Fibroblast of lung (primary cell): ENCODE measurements at places on chromosomes 3 and 15.

DNA sequence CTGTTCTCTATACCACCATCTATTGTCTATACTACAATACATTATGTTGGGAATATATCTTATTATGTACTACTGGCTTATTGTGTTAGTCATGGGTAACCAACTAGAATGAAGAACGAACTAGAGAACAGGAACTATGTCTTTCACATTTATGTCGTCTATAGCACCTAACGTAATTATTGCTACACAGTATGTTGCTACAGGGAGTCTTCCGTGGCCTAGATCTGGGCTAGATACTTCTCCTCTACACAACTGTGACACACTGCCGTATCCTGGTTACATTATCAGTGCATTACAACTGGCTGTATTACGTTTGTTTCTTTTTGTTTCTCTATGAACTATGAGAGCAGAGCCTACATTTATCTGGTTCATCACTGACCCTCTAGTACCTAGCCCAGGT is 34.0 kb downstream of the SCG5 start:
- no peak overlapping the region for H3K27ac ChIP-seq
- no peaks in the 10 kb centered on the region for H3K27me3 ChIP-seq
- H3K4me3 ChIP-seq = no peak overlapping the region
- H3K36me3 ChIP-seq = no peaks in the 10 kb centered on the region
- DNase-seq = no peak
- H3K4me1 ChIP-seq = peaks cover 2% of the 10 kb centered on the region

DNA sequence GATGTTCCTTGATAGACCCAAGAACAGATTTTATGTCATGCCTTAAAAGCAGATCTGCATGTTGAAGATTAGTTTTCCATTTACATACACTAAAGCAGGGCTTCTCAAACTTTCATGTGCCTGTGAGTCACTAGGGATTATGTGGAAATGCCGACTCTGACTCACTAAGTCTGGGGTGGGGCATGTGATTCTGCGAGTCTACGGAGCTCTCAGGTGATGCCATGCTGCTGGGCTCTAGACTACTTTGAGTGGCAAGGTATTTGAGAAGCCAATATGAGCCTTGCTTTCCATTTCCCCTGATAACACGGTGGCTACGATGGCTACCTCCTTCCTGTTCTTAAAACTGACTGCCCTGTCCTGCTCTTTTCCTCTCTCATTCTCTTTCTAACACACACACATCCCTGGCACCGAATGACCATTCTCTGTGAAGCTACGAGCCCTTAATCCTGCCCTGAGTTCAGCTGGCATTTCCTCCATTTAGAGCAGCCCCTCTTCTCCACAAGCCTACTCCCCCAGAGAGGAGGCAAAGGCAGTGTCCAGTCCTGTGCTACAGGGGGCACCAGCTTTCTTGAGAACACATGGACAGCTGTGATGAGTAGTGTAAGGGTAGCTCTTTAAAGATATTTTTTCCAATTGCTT is 39.7 kb upstream of the PYGO1 start:
- no peak overlapping the region for H3K27ac ChIP-seq
- no peak overlapping the region for H3K4me3 ChIP-seq
- H3K27me3 ChIP-seq = no peaks in the 10 kb centered on the region
- H3K4me1 ChIP-seq = peaks cover 3% of the 10 kb centered on the region

- H3K27me3 ChIP-seq = no peaks in the 10 kb centered on the region
- H3K27ac ChIP-seq = no peak overlapping the region
- no peaks in the 10 kb centered on the region for H3K4me1 ChIP-seq
- H3K4me3 ChIP-seq = no peak overlapping the region
- peak; percentile 97 for DNase-seq
- H3K36me3 ChIP-seq = no peaks in the 10 kb centered on the region
Observed at GRCh38 chr3:98855806-98856400, 45.6 kb downstream of the DCBLD2 start.

- H3K36me3 ChIP-seq = no peaks in the 10 kb centered on the region
- no peak overlapping the region for H3K4me3 ChIP-seq
- no peak overlapping the region for H3K27ac ChIP-seq
- H3K4me1 ChIP-seq = no peaks in the 10 kb centered on the region
- no peak for DNase-seq
- H3K27me3 ChIP-seq = peaks cover under 1% of the 10 kb centered on the region
Observed at GRCh38 chr15:80659375-80659774, 35.7 kb upstream of the ABHD17C start.

GRCh38 chr3:191217301-191217700 is 18.3 kb downstream of the OSTN start:
- H3K27me3 ChIP-seq = no peaks in the 10 kb centered on the region
- H3K4me1 ChIP-seq = no peaks in the 10 kb centered on the region
- no peak overlapping the region for H3K4me3 ChIP-seq

DNA sequence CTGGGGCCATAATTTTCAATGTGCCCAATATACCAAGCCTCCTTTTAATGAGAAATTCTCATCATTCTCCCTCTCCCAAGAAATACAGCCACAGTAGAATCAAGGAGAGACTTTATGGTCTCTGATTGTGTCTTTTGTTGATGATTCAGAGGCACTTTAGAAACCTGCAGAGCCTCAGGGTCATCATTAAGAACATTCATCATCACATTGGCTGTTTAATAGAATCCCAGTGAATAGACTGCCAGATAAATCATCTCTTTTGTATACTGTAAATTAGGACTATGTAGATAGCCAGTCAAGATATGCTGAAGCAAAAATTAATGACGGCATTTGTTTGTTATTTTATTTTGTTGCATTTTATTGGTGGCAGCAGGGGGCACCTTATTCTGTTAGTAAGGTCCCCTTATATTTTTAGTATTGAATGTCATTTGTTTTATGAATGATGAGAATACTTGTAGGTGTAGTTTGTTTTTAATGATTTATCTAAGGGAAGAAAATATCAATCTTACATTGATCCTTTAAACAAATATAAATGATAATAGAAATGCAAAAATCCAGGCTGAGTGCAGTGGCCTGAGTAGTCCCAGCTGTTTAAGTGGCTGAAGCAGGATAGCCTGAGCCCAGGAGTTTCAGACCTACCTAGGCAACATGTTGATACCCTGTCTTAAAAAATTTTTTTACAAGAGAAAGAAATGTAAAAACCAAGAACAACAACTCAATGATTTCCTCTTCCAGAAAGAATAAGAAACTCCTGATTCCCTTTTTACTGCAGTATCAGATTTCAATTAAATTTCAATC is 138.8 kb downstream of the ZBBX start:
- H3K27me3 ChIP-seq = no peaks in the 10 kb centered on the region
- no peak for DNase-seq
- H3K27ac ChIP-seq = no peak overlapping the region

GRCh38 chr15:33565094-33565493 is 254.3 kb downstream of the RYR3 start:
- H3K36me3 ChIP-seq = no peaks in the 10 kb centered on the region
- no peak overlapping the region for H3K4me3 ChIP-seq
- no peaks in the 10 kb centered on the region for H3K27me3 ChIP-seq
- DNase-seq = peak; percentile 58
- no peak overlapping the region for H3K27ac ChIP-seq

- no peak for DNase-seq
- no peaks in the 10 kb centered on the region for H3K27me3 ChIP-seq
- H3K27ac ChIP-seq = no peak overlapping the region
- H3K36me3 ChIP-seq = no peaks in the 10 kb centered on the region
- H3K4me3 ChIP-seq = no peak overlapping the region
- H3K4me1 ChIP-seq = peaks cover 4% of the 10 kb centered on the region
Observed at GRCh38 chr3:47261301-47261700, 21.3 kb downstream of the KIF9 start.

GRCh38 chr3:10396931-10397330 is 76.0 kb upstream of the SEC13 start:
- no peaks in the 10 kb centered on the region for H3K4me1 ChIP-seq
- H3K36me3 ChIP-seq = no peaks in the 10 kb centered on the region
- no peak for DNase-seq
- no peak overlapping the region for H3K4me3 ChIP-seq
- peaks cover 7% of the 10 kb centered on the region for H3K27me3 ChIP-seq

- H3K4me3 ChIP-seq = no peak overlapping the region
- H3K27me3 ChIP-seq = no peaks in the 10 kb centered on the region
- peak; percentile 43 for DNase-seq
- H3K4me1 ChIP-seq = peaks cover 27% of the 10 kb centered on the region
Observed at GRCh38 chr3:58058361-58059263, 50.4 kb downstream of the FLNB start.

- H3K36me3 ChIP-seq = no peaks in the 10 kb centered on the region
- DNase-seq = peak; percentile 11
- H3K4me3 ChIP-seq = no peak overlapping the region
- H3K27ac ChIP-seq = no peak overlapping the region
Observed at GRCh38 chr3:65173841-65174240, 486.0 kb upstream of the ADAMTS9 start.

DNA sequence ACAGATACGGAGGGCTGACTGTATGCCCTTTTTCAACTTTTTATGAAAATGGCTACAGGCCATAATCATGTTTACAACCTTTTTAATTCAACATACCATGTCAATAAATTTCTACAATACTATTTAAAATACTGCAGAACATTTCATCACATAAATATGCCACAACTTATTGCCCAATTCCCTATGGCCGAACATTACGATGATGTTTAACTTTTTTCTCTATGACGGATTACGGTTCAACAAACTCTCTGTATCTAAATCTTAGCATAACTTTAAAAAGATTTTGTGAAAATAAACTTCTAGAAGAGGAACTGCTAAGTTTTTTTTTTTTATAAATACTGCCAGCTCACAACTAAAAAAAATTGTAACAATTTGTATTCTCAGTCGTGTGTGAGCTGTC is 220.4 kb downstream of the OSBPL10 start:
- no peaks in the 10 kb centered on the region for H3K4me1 ChIP-seq
- no peak overlapping the region for H3K27ac ChIP-seq
- no peaks in the 10 kb centered on the region for H3K27me3 ChIP-seq
- DNase-seq = peak; percentile 64

DNA sequence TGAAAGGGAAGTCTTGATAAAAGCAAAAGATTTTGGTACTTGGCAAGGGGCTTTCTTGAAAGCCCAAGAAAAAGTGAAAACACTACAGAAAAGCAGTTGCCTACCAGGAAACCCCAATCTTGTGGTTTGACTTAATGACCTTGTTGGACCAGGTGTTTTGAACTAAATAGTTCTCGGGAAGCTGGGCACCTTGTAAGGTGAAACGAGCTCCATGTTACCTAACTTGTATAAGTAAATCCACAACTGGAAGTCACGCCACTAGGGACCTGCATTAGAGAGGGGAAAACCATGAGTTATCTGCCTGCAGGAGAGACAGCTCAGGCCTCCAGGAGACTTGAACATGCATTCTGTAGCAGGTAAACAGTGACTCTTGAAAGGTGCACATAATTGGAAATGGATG is 88.2 kb downstream of the GMPS start:
- no peak overlapping the region for H3K27ac ChIP-seq
- no peaks in the 10 kb centered on the region for H3K27me3 ChIP-seq
- H3K36me3 ChIP-seq = no peaks in the 10 kb centered on the region
- DNase-seq = no peak
- no peaks in the 10 kb centered on the region for H3K4me1 ChIP-seq

DNA sequence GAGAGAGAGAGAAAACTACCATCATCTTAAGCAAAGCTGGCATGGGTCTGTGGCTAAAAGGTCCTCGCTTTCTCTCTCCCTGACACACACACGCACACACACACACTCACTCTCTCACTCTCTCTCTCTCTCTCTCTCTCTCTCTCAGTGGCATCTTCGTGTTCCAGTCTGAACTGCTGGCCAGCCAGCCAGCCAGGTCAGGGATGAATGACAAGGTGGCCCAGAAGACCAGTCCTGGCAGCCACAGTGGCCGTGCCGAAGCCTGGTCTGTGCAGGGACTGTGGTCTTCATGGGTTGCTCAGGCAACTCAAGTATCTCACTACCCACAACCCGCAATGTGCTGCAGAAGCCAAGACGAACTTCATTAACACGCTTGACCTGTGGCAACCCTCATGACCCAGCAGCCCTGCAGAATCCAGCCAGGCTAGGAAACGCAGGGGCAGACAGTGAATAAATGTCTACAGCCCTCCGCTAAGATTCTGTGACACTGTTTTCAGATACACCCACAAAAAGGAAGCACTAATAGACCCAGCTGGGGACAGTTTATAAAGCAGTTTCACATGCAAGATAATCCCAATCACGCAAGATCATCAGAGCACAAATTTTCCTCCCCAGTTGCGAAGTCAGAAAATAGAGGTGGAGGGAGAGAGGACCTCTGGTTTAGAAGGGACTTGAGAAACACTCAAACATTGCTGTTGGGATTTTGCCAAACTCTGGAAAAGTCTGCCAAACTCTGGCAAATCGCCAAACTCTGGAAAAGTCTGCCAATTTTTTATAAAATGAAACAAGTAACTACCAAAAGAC is 66.4 kb downstream of the XXYLT1 start:
- DNase-seq = peak; percentile 73
- H3K36me3 ChIP-seq = no peaks in the 10 kb centered on the region
- H3K27ac ChIP-seq = peak overlapping the region; percentile 83
- peaks cover 36% of the 10 kb centered on the region for H3K4me1 ChIP-seq
- no peak overlapping the region for H3K4me3 ChIP-seq
- no peaks in the 10 kb centered on the region for H3K27me3 ChIP-seq

- no peaks in the 10 kb centered on the region for H3K4me1 ChIP-seq
- H3K27me3 ChIP-seq = no peaks in the 10 kb centered on the region
- H3K27ac ChIP-seq = no peak overlapping the region
- H3K36me3 ChIP-seq = no peaks in the 10 kb centered on the region
Observed at GRCh38 chr3:153182501-153183293, 20.7 kb downstream of the RAP2B start.

- peaks cover 31% of the 10 kb centered on the region for H3K36me3 ChIP-seq
- H3K27ac ChIP-seq = no peak overlapping the region
- peaks cover 3% of the 10 kb centered on the region for H3K4me1 ChIP-seq
- no peak overlapping the region for H3K4me3 ChIP-seq
Observed at GRCh38 chr3:46923559-46924350, 46.2 kb downstream of the PTH1R start.

DNA sequence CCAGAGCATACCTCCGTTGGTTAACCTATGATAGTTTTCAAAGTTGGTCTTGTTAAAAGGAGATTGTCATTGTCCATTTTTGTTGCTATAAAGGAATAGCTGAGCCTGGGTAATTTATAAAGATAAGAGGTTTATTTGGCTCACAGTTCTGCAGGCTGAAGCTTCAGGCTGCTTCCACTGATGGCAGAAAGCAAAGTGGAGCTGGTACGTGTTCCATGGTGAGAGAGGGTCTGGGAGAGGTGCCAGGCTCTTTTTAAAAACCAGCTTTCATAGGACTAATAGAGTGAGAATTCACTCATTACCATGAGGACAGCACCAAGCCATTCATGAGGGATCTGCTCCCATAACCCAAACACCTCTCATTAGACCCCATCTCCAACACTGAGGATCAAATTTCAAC is 107.3 kb downstream of the SLMAP start:
- no peak for DNase-seq
- H3K27ac ChIP-seq = no peak overlapping the region
- H3K4me1 ChIP-seq = no peaks in the 10 kb centered on the region
- no peak overlapping the region for H3K4me3 ChIP-seq
- no peaks in the 10 kb centered on the region for H3K27me3 ChIP-seq

DNA sequence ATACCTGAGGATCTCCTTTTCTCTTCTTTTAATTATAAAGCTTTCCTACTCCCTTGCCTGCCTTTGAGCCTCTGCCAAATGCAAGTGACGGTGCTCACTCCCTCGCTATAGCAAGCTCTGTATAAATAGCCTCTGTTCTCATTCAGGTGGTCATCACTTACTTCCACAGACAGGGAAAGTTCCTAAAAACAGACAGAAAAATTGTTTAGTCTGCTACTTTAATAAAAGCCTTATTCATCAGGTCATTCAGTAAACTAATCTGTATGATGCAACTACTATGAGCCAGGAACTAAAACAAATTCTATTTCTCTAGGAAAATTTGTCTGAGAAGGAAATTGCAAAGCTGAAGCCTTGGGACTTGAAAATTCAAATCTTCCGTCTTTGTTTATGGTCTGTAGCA is 10.2 kb upstream of the DLG1 start:
- no peaks in the 10 kb centered on the region for H3K27me3 ChIP-seq
- H3K4me3 ChIP-seq = no peak overlapping the region
- H3K36me3 ChIP-seq = no peaks in the 10 kb centered on the region
- peak overlapping the region; percentile 53 for H3K27ac ChIP-seq
- DNase-seq = peak; percentile 92
